Activated CD4-positive, alpha-beta T cell treated with anti-CD3 and anti-CD28 coated beads, Interleukin-2, Interleukin-6, amounts not matched to agents 100 ng/mL and 50 ng/mL, durations not matched to agents 16 hours and 8 hours (primary cell): ENCODE measurements at places on chromosomes 5 and 9.

- DNase-seq, result no peak
These were observed 134.9 kb downstream of the GABBR2 start for GRCh38 chr9:98573749-98574278.

DNA sequence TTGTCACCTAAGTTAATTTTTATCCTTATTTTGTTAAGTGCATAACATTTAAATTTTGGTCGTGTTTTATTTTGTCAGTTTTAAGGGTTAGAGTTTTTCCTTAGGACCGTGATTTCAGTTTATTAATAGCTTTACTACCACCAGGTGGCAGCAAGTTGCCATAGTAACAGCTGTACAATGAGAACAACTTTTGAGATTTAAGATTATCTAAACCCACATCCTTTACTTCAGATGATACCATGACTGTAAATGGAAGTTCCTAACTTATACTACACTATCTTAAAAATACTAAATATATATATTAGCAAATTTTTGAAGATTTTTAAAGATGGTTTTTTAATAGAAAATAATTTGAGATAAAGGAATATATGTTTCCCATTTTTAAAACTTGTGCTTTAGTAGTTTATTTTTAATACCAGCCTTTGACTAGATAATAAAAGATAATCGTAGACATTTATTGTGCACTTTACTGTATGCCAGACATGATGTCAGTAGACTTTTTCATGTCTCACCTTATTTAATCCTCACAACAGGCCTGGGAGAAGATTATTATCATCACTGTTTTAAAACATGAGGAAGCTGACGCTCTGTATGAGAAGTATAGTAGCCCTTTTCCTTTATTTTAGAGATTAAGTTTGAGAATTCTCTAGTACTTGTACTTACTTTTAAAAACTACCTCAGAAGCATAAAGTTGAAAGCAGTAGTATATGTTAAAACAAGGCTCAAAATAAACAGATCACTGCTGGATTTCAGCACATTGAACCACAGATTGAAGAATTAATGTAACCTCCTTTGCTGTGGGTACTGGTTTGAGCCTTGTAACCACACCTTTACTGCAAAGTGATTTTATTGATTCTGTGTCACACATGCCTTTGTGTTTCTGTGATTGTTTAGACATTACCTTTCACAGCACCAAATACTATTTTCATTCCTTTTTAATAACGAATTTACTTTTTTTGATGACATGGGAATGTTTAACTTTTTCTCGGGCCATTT, 27.5 kb downstream of the SREK1 start:
- DNase-seq, result peak; percentile 66

DNA sequence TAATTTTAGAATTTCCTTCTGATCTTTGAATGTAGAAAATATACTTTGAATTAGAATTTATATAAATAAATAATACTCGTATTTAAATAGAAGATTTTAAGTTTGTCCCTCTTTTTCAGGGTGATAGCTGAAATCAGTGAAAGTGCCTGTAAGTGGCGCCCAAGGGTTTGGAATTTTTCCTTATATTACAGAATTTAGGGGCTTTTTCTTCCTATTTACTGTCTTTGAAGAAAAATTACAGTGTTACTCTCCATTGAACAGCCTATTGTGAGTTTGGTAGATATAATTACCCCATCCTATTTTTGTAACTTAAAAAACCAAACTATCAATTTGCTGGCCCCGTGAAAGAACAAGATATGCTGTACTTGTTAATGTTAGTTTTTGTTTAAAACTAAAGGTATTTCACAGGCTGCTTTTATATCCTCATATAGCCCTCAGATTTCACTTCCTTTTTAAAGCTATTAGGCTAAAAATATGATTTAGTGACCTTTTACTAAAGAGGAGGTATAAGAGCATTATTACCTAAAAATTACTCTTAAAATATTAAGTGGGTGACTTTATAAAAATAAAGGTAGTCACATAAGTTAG, 3.2 kb downstream of the MAP3K1 start:
- DNase-seq, result no peak

- no peak for DNase-seq
These were observed 17.3 kb downstream of the SKIC3 start for GRCh38 chr5:95537501-95537900.

- DNase-seq, result no peak
These were observed 37.6 kb downstream of the PTGER4 start for GRCh38 chr5:40717281-40717680.

DNA sequence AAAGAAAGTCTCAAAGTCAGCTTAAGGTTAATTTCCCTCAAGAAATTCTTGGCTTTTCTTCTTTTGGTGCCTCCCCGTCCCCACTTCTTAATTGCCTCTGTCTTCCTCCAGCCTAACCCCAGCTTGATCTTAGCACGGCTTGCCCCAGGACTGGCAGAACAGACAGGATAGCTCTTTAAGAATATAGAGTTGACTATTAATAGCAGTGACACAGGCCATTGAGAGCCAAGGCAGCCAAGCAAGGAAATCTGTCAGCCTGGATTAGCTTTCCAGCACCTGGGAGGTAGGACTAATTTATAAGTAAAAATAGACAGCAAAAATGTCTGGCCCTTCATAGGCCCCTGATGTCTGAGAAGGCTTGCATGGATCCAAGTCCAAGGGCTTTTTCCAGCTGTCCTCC, 384.6 kb upstream of the SLC30A5 start:
- DNase-seq, result no peak

- DNase-seq, result no peak
These were observed 23.2 kb upstream of the STXBP1 start for GRCh38 chr9:127588740-127589506.

DNA sequence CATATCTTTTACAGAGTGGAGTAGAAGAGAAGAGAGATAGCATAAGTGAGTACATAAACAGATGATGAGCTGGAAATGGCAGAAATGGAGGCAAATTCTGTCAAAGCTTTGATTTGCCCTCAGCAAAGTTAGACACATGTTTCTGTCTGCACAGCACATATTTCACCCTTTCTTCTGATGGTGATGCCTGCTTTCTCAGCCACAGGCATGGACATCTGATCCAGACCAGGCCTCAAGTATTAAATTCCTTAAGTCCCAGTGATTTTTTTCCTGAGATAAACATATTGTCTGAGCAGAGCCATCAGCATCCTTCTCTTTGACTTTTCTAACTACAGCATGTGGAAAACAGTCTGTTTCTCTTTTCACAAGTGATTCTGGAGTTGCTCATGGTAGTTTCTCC, 409.8 kb downstream of the MAN2A1 start:
- no peak for DNase-seq

- no peak for DNase-seq
These were observed 37.9 kb downstream of the CFAP90 start for GRCh38 chr5:7813007-7813406.

DNA sequence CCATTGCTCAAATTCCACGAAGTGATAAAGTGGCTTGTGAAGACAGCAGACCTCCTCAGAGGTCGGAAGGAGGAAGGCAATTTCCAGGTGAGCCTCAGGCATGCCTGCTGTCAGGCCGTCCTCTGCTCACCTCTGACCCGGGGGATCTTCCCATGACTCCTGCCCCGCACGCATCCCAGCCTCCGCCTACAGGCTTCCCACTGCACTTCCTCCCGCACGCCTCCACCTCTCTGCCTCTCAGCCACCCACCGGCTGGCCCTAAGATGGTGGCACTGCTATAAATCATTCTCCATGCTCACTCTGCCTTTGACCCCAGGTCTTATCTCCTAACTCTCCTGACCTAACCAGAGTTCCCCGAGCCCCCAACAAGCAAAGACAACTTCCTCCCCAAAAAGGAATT, 49.4 kb upstream of the DNAH5 start:
- DNase-seq, result no peak
